ENCODE measurements at places on chromosomes 3 and 15. TPM values are rescaled to one million over a fixed set of nuclear protein-coding genes. Genes with fewer than 3 reads are reported as not detected.

COL6A5 gene
- not detected for total RNA-seq

CLEC3B gene
- total RNA-seq: 0.61 TPM

CIDEC gene
- total RNA-seq: not detected

SOX14 gene
- total RNA-seq: not detected

UMPS gene
- 48.2 TPM for total RNA-seq
